ENCODE measurements at places on chromosomes 6 and 20.

- no peak for DNase-seq
These were observed 100.2 kb upstream of the HMGN3 start for GRCh38 chr6:79334674-79335073.

DNA sequence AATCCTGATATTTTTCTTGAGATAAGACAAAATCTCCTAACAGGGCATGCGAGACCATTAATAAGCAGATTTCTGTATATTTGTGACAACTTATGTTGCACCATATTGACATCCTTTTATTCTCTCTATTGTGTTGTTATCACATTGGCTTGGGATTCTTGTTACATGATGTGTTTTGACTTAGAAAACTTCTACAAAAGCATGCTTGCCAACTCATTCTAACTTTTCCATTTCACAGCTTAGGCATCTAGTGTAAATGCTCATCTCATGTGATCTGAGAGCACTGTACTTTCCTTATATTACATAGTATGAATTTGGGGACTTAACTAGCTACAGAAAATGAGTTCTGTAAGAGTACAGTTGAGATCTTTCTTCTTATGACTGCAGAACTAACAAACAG is 1040.7 kb upstream of the ADGRB3 start:
- DNase-seq: no peak

GRCh38 chr20:45037050-45037449 is 63.9 kb downstream of the KCNS1 start:
- no peak for DNase-seq

DNA sequence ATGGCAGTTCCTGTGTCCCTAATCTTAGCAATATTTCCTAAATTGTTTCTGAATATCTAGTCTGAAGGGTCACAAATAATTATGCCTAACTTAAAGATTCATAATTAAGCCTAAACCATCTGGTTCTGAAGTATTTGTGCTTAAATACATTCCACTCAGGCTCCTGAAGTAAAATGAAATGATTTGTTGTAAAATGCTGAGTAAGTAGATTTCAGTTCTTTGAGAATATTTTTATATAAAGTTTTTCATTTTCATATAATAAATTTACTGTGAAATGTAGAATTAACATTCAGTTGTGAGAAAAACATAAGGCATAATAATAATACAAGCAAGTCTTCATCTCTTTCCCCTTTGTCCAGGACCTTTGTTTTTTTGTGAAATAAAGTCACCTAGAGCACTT is 330.6 kb upstream of the IMPG1 start:
- no peak for DNase-seq

- DNase-seq: no peak
These were observed 234.7 kb upstream of the ECI2 start for GRCh38 chr6:4370066-4370465.

DNA sequence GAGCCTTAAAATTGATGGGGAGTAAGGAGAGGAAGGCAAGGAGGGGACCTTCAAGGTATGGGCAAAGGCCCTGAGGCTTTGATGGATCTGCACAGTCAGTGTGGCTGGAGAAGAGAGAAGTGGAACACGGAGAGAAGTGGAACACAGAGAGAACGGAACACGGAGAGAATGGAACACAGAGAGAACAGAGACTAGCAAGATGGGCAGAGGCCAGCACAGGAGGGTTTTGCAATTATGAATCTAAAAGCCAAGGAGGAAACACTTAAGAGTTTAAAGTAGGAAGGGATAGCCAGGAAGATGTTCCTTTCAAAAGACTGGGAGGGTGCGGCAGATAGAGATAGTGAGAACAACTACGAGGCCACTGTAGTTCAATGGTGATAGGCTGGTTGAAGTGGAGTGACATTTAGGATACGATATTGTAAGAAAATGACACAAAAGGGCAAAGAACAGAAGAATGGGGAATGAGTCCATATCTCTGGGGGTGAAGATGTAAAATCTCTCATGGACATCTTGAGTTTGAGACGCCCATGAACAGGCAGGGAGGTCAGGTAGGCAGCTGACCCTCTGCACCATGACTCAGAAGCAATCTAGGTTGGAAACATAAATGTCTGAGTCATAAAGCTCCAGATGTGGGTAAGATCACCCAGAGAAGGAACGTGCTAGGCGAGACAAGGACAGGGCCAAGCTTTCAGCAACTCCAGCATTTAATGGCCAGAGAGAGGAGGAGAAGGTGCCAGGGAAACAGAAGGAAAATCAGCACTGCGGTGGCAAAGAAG is 25.4 kb downstream of the ZMYND8 start:
- no peak for DNase-seq

GRCh38 chr20:1805161-1805581 is 90.0 kb upstream of the SIRPA start:
- DNase-seq: no peak

GRCh38 chr20:14666696-14667095 is 329.3 kb upstream of the FLRT3 start:
- no peak for DNase-seq

GRCh38 chr6:36033935-36034334 is 6.3 kb downstream of the MAPK14 start:
- peak; percentile 11 for DNase-seq

DNA sequence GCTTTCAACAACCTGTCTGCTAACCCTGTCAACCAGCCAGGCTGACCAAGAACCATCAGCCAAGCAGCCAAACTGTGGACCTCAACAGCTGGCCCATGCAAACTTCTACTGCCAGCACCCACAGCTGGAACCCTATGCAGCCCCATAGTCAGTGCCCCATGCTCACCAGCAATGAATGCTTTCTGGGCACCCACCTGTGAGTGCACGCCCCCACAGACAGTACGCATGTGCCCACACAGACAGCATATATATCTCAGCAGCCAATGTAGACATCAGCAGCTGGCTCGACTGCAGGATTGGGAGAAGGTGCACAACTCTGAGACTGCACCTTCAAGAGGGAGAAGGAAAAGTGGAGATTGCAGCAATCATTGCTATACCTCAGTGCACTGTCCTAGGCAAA is 1534.6 kb downstream of the GRIK2 start:
- DNase-seq: no peak

GRCh38 chr6:128474481-128474880 is 45.9 kb downstream of the PTPRK start:
- no peak for DNase-seq

All from CD4-positive, alpha-beta T cell treated with Interferon gamma for 1 hour (primary cell).